GM18507 (cell line): ENCODE measurements at places on chromosomes 1 and 21.

GRCh38 chr1:226370144-226370923 lies 37.6 kb downstream of the PARP1 start:
- DNase-seq, result peak; percentile 49

GRCh38 chr1:25486602-25487001 lies 55.9 kb downstream of the MACO1 start:
- no peak for DNase-seq

DNA sequence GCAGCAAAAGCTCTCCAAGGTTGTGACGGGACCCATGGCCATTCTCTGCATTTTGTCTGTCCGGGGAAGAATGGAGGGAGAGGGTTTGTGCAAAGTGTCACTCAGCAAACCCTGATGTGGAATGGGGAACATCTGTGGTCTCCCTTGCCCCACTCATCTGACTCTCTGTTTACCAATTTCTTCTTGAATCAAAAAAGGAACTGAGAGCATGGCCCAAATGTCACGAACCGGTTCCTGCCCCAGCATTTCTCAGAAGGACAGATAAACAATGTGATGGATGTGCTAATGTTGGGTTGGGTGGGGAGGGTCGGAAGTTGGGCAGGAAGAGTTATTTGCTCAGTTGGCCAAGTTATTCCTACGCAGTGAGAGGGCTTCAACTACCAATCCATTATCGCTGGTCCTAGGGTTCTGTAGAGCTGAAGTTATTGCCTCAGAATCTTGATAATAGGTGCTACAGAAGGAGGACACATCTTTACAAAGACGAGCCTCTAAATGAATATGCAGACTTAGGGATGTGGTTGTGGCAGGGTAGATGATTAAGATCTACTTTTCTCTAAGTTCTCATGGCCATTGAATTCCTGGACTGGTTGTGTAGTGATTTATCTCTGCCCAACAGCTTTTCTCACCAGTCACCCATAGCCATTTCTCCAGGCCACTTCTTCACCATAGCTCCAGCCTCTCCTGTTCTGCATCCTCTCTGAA lies 9.6 kb upstream of the DUSP12 start:
- DNase-seq, result no peak

- DNase-seq, result no peak
These were observed 4.5 kb upstream of the NHLH1 start for GRCh38 chr1:160362168-160362957.

DNA sequence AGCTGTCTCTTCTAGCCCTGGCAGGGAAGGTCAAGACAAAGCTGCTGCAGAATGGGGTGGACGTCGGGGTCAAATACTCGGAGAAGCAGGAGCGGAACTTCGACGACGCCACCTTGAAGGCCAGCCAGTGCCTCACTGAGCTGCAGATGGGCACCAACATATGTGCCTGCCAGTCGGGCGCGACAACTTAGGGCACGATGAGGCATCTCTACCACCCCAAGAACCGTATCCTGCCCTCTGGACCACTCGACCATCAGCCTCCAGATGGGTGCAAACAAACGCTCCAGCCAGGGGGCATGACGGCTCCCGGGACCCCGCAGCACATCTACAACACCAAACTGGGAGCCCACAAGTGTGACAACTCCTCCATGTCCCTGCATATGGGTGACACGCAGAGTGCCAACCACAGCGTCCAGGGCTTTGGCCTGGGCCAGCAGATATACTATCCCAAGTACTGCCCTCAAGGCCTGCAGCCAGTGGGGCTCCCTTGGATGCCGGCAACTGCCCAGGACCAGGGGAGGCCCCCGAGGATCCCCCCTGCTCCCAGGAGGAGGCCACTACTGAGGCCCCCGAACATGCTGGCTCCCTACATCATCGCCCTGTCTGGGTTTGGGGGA lies 42.5 kb upstream of the POGK start:
- DNase-seq, result no peak

GRCh38 chr1:183710734-183711133 lies 57.6 kb upstream of the APOBEC4 start:
- no peak for DNase-seq

DNA sequence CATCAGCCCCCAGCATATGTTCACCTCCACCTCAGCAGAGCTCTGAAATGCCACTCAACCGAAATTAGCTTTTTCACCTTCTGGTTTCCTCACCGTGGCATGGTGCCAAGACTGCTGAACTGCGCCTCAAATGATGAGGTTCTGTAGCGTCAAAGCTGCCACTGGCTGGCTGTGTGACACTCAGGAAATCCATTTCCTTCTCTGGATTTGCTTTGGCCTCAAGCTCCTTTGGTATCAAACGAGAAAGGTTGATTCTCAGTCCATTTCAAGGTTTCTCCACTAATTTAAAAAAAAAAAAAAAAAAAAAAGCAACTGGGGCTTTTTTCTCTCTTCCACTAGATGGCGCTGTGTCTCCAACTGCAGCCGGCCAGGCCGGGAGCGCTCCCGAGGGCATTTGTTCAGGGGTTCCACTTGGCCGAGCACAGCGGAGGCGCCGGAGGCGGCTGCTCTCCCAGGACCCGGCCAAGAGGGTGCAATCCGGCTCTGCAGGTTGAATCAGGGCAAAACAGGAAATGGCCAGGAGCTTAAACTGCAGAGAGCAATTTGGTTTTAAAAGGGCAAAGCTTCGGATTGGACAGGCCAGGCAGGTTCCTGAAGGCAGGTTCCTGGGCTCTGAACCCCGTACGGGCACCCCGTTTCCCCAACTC lies 26.5 kb upstream of the PLA2G2C start:
- DNase-seq, result peak; percentile 36

DNA sequence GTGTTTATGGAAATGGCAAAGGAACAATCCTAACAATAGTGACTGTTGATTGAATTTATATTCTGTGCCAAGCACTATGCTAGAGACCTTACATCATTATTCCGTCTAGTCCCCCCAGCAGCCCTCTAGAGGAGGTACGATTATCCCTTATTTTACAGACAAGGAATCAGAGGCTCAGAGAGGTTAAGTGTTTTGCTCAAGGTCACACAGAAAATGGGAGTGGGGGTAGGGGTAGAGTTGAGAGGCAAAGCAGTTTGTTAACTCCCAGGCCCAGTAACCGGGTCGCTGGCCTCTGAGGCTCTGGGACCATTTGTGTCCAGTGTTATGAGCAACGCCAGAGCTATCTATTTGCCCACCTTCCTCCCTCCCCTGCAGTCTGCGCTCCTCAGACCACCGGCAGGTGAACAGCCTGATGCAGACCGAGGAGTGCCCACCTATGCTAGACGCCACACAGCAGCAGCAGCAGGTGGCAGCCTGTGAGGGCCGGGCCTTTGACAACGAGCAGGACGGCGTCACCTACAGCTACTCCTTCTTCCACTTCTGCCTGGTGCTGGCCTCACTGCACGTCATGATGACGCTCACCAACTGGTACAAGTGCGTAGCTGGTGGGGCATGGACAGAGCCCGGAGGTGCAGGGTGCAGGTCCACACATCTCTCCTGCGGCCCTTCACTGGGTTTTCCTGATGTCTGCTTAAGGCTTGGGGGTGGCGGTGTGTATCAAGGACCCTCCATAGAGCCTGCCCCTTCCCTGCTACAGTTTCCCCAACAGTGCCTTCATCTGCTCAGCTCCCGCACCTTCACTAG lies 19.8 kb downstream of the SERINC2 start:
- no peak for DNase-seq

- DNase-seq, result no peak
These were observed 15.8 kb downstream of the MAPKAPK2 start for GRCh38 chr1:206700445-206701036.
